DMS 273 treated with DMSO at 0.1 percent for 48 hours (cell line): ENCODE measurements at places on chromosomes 2 and 18.

DNA sequence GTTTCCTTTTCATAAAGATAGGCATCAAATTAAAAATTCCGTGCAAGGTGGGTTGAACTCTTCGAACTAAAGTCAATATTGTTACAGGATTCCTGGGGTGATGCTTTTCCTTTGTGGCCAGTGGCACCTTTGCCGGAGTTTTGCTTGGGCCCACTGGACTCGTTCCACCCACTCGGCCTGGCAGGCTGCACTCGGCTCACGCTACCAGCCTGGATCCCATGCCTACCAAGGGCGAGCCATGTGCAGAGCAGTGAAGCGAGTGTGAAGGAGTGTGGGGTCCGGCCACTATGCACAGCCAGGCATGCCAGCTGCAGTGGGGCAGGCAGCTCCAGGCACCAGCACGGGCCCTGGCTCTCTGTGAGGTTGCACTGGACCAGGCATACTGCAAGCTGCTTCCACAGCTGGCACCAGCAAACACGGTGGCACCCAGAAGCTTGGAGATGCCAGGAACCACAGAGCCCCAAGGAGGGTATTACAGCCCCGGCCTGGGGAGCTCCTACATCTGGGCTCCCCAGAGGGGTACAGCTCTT is 83.6 kb downstream of the DTNB start:
- DNase-seq = no peak

GRCh38 chr2:54872780-54873179 is 149.3 kb downstream of the EML6 start:
- DNase-seq = no peak

DNA sequence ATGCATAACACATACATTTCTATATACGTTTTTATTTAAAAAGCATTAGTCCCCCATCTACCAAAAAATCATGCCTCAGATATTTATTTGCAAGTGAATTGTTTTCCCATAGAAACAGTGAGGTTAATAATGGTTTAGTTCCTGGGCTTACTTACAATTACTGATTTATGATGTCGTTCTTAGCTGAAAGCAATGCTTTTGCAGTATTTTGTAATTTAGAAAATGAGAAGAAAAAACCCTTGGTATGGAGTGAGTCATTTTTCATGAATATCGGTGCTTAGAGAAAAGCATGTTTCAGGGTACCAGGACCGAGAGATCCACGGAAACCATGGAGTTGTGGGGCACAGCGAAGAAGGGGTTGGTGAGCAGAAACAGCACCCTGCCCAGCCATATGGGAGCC is 12.0 kb upstream of the CDK15 start:
- no peak for DNase-seq

GRCh38 chr2:219959471-219959870 is 332.0 kb downstream of the SLC4A3 start:
- no peak for DNase-seq

DNA sequence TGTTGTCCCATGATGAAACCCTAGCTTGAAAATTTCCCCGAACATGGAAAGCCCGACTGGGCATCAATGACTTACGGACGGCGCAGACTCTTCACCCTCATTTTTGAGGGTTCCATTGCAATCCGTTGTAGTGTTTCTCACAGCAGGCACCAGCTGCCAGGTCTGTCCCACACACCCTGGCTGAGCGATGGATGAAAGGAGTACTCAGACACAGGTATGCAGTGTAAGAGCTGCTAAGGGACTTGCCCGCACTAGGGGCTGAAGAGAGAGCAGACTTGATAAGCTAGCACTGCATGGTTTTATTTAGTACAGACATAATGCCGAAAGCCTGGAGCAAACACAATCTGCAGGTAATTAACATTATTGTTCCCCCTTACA is 15.8 kb downstream of the DYNAP start:
- DNase-seq = no peak

GRCh38 chr2:66477135-66477842 is 42.4 kb downstream of the MEIS1 start:
- no peak for DNase-seq

DNA sequence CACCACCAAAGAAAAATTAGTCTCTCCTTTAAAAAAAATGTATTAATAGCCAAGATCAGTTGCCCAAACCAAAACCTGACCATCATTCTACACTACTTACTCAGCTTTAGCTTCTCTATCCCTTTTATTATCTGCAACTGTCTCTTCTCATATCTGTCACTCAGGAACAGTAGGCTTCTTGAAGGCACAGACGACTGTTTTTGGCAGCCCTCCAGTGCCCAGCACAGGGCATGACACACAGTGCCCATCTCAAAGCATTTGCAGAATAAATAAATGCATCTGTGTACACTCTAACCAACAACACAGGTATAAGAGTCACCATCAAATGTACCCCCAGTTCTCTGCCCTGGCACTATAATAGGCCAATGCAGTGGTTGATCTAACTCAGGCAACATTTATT is 117.2 kb downstream of the UXS1 start:
- no peak for DNase-seq

DNA sequence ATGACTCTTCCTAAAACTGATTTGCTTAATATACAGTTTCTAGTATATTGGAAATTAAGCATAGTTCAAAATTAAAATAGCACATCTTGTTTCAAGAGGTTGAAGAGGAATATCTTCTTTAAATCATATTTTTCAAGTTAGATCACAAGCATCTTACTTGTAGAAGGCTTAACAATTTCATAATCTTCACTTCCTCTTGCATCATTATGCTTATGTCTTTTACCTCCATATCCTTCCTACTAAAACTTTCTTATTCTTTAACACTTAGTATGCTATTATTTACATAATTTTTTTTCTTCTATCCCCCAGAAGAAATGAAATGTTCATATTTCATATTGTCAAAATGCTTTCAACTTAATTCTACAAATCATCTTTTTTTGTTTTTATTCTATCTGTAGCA is 1354.9 kb upstream of the TMEFF2 start:
- no peak for DNase-seq
